Ovary (tissue), 10 donors: ENCODE measurements at places on chromosomes 16 and 17.

- H3K27ac ChIP-seq: no peak overlapping the region
- H3K4me1 ChIP-seq: peaks cover 2% of the 10 kb centered on the region
- no peak for DNase-seq
- H3K36me3 ChIP-seq: no peaks in the 10 kb centered on the region
Observed at GRCh38 chr17:75319904-75320691, 30.9 kb upstream of the SLC25A19 start.

DNA sequence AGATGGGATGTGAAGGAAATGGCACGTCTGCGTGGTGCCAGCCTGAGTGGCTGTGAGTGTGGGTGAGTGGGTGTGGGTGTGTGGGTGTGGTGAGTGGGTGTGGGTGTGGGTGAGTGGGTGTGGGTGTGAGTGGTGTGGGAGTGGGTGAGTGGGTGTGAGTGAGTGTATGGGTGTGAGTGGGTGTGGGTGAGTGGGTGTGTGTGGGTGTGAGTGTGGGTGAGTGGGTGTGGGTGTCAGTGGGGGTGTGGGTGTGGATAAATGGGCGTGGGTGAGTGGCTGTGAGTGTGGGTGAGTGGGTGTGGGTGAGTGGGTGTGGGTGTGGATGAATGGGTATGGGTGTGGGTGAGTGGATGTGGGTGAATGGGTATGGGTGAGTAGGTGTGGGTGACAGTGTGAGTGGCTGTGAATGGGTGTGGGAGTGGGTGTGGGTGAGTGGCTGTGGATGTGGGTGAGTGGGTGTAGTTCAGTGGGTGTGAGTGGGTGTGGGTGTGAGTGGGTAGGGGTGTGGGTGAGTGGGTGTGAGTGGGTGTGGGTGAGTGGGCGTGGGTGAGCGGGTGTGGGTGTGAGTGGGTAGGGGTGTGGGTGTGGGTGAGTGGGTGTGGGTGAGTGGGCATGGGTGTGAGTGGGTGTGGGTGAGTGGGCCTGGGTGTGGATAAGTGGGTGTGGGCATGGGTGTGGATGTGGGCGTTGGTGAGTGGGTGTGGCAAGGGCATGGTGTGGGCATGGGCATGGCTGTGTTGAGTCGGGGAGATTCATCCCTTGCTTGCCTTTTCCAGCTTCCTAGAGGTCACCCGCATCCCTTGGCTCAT lies 80.8 kb downstream of the ZDHHC7 start:
- no peaks in the 10 kb centered on the region for H3K36me3 ChIP-seq
- H3K27me3 ChIP-seq: no peaks in the 10 kb centered on the region
- no peak overlapping the region for H3K4me3 ChIP-seq
- no peak overlapping the region for H3K27ac ChIP-seq

DNA sequence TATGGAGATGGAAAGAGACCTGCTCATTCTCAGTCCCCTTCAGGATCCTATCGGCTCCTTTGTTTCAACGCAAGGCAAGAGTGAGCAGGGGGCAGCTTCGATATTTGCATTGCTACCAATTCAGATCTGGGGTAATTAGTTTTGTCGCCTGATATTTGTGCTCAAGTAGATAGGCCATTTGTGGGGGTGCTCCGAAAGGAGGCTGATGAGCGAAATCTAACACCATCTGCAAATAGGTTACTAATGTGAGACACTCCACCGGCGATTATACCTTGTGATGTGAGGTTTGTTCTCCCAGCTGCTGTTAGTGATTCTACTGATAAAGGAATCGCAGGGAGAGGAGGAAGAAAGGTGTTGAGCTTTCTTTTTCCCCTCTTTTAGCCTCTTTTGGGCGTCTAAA lies 31.5 kb downstream of the WSCD1 start:
- H3K4me1 ChIP-seq: no peaks in the 10 kb centered on the region
- no peak overlapping the region for H3K27ac ChIP-seq
- H3K4me3 ChIP-seq: no peak overlapping the region
- no peak for DNase-seq
- no peaks in the 10 kb centered on the region for H3K36me3 ChIP-seq

DNA sequence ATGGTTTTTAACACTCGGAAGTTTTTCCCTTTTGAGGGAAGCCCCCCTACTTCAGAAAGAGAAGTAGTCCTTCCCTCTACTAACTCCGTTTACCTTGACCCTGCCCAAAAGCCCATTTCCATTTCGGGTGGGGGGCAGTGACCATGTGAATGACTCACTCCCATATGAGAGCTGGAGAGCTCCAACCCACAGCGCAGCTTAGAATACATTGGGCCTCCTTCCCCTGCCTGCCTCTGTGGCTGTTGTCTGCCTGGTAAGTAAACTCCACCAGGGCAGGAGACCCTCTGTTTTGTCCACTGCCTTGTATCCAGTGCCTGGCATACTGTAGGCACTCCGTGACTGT lies 985 bp downstream of the SGSM2 start:
- H3K36me3 ChIP-seq: no peaks in the 10 kb centered on the region
- H3K27ac ChIP-seq: peak overlapping the region; percentile 73
- H3K4me1 ChIP-seq: peaks cover 5% of the 10 kb centered on the region

DNA sequence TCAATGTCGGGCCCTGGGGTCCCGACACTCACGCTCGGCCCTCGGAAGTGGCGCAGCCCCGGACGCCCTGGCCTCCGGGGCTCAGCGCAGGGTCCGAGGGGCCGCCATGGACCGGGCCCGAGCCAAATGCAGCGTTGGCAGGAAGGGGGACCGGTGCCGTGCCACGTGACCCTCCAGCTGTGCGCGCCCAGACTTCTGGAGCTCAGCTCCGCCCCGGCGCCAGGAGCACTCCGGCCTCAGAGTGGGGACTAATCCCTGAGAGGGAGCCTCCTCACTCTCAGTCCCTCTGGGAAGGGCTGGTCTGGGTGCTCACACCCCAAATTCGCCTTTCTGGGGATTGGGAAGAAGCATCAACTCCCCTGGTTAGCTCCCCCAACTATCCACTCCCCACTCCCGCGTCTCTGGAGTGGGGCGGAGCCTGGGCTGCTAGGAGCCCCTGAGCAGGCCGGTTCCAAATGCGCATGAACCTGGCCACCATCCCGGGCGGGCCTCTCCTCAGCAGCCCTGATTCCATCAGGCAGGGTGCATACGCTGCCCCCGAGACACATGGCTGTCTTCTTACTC lies at the start of gene B3GNT9:
B3GNT9 (minus strand) TSS at position 166 of the 564 bp plus-strand sequence. CDS start 513 bp downstream, outside the sequence.
- peak within 1 kb of the TSS; percentile 80 for H3K27ac ChIP-seq
- H3K4me1 ChIP-seq: no peaks in the 10 kb centered on the region
- peak; percentile 90 for DNase-seq
- no peaks in the 10 kb centered on the region for H3K36me3 ChIP-seq
- H3K4me3 ChIP-seq: peak within 1 kb of the TSS; percentile 55

DNA sequence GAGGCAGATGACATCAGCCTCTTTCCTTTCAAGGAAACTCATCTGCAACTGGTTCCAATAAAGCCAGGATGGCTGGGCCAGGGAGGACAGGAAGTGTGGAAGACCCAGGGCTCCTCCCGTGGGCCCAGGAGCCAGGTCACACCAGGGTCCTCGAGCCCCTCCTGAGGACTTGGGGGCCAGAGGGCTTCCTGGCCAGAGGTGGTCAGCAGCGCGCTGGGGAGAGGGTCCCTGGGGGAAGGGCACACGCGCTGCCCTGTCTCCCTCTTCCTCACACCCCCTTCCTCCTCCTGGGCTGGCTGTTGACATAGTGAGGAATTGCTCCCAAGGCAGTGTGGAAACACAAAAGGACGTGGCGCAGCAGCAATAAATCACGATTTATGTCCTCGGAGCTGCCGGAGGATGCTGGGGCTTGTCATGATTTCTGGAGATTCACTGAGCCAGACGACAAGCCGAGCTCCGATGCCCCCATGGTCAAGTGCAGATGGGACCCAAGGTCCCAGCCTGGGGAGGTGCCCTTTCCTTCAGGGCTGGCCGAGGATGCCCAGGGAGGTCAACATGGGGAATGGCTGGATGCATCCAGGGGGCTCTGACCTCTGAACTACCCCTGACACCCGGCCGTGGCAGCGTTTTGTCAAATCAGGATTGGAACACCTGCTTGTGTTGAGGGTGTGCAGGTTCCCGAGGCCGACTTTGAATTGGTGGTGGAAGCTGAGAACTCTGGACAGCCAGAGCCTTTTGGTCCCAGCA lies 152.6 kb downstream of the IRF8 start:
- H3K4me3 ChIP-seq: no peak overlapping the region
- H3K27me3 ChIP-seq: no peaks in the 10 kb centered on the region
- no peak overlapping the region for H3K27ac ChIP-seq
- DNase-seq: no peak
- no peaks in the 10 kb centered on the region for H3K4me1 ChIP-seq

GRCh38 chr17:37671028-37671823 lies 28.0 kb upstream of the DDX52 start:
- H3K27me3 ChIP-seq: no peaks in the 10 kb centered on the region
- no peak overlapping the region for H3K4me3 ChIP-seq
- no peaks in the 10 kb centered on the region for H3K36me3 ChIP-seq
- H3K4me1 ChIP-seq: no peaks in the 10 kb centered on the region

- no peak overlapping the region for H3K4me3 ChIP-seq
- no peak overlapping the region for H3K27ac ChIP-seq
- no peaks in the 10 kb centered on the region for H3K36me3 ChIP-seq
Observed at GRCh38 chr17:81313776-81314397, 18.8 kb upstream of the SLC38A10 start.

GRCh38 chr16:83115491-83116232 lies 488.9 kb downstream of the CDH13 start:
- H3K4me1 ChIP-seq: no peaks in the 10 kb centered on the region
- no peaks in the 10 kb centered on the region for H3K36me3 ChIP-seq
- H3K4me3 ChIP-seq: no peak overlapping the region
- no peak for DNase-seq

- no peaks in the 10 kb centered on the region for H3K27me3 ChIP-seq
- no peaks in the 10 kb centered on the region for H3K36me3 ChIP-seq
- DNase-seq: peak; percentile 92
- peak overlapping the region; percentile 73 for H3K27ac ChIP-seq
Observed at GRCh38 chr16:70428178-70428998, 10.5 kb downstream of the ST3GAL2 start.

DNA sequence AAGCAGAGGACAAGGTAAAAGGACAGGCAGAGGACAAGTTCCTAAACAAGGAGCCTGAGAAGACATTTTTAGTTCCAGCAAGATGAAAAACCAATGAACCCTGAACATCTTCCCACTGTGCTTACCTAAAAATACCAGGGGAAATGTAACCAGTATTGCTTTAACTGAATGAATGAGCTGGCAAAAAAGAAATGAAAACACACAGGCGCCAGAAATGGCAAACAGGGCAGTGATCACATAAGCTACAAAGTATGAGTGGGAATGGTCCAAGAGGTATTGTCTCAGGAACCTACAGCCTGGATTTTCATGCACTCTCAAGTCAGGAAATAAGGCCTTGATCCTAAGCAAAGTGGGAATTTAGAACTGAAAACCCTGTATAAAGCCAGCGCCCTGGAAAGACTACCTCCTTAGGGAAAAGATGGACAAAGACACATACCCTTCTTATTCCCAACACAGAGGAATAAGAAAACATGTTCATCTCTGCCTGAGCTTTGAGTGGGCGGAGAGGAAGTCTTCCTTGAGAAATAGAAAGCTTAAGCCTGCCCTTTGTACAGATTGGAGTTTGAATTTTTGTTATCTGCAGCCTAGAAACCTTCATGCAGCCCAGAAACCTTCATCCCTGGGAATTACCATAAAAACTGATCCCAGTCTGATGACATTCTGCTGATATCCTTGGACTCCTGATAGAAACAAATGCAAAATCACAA lies 2.1 kb downstream of the CMTM2 start:
- peaks cover 5% of the 10 kb centered on the region for H3K4me1 ChIP-seq
- H3K4me3 ChIP-seq: no peak overlapping the region
- DNase-seq: no peak
- H3K36me3 ChIP-seq: no peaks in the 10 kb centered on the region

DNA sequence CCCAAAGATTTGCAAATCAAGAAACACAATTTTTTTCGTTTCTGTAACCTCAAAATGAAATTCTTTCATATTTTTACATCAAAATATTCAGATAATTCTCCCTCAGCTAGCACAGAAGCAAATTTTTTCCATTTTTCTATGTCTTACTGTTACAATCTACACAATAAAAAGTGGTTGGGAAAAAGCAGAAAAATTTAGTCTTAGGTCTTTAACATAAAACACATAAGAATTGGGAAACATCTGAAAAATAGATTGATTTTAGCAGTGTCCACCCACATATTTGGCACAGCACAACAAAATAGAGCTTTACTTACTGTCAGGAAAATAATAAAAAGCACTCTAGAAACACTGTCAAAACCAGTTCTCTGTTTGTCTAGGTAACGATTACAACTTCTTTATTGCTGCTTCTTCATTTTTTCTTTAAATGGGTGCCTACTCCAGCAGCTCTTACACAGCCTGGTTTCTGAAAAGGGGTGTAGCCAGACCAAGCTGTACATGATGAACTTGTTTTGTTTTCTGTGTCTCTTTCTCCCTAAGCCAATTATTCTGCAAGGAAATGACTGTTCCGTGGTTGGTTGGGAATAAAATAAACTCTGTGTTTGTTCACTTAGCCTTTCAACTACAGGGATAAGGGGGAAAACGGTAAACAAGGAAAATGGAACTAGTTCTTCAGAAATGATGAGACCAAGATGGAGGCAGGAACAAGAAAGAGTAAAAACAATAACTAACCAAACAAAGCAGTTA lies at the start of gene ABCA6:
ABCA6 (minus strand) TSS at position 465 of the 744 bp plus-strand sequence. CDS start 1,192 bp downstream, outside the sequence.
- H3K4me3 ChIP-seq: peak within 1 kb of the TSS; percentile 34
- no peaks in the 10 kb centered on the region for H3K27me3 ChIP-seq
- DNase-seq: no peak
- H3K27ac ChIP-seq: no peak within 1 kb of the TSS
- H3K4me1 ChIP-seq: peaks cover 3% of the 10 kb centered on the region

DNA sequence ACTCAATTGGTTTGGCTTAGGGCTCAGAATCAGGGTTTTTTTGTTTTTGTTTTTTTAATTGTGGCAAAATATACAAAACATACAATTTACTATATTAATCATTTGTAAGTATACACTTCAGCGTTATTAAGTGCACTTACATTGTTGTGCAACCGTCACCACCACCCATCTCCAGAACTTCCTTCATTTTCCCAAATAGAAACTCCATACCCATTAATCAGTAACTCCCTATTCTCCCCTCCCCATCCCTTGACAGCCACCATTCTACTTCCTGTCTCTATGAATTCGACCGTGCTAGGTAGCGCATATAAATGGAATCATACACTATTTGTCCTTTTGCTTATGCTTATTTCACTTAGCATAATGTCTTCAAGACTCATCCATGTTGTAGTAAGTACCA lies 45.2 kb upstream of the DHX40 start:
- no peak for DNase-seq
- H3K36me3 ChIP-seq: no peaks in the 10 kb centered on the region
- no peak overlapping the region for H3K4me3 ChIP-seq

- no peaks in the 10 kb centered on the region for H3K27me3 ChIP-seq
- DNase-seq: no peak
- no peak overlapping the region for H3K4me3 ChIP-seq
- H3K36me3 ChIP-seq: no peaks in the 10 kb centered on the region
- H3K4me1 ChIP-seq: no peaks in the 10 kb centered on the region
Observed at GRCh38 chr16:24151482-24151939, 104.6 kb upstream of the CACNG3 start.

- H3K27ac ChIP-seq: peak overlapping the region; percentile 7
- peaks cover 10% of the 10 kb centered on the region for H3K4me1 ChIP-seq
- H3K27me3 ChIP-seq: no peaks in the 10 kb centered on the region
Observed at GRCh38 chr16:73172241-73172972, 124.5 kb upstream of the ZFHX3 start.

DNA sequence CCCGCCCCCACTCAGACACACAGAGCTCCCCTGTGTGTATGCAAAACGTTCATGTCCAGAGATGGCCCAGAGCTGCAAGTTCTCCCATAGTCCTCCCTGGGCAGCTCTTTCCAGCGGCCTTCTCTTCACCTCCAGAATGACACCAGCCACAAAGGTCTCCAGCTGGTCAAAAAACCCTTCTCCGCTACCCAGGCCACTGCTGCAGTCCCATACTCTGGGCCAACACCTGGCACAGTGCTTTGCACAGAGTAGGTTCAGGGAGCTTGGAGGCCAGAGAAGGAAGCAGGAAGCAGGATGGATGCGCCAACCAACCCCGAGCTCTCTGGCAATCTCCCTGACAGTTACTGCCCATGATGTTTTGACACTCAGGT lies 1.1 kb upstream of the STAT5B start:
- H3K36me3 ChIP-seq: no peaks in the 10 kb centered on the region
- H3K27me3 ChIP-seq: no peaks in the 10 kb centered on the region
- no peak for DNase-seq
- no peak overlapping the region for H3K4me3 ChIP-seq
